ENCODE measurements at places on chromosomes 2 and 18. TPM values are rescaled to one million over a fixed set of nuclear protein-coding genes. Genes with fewer than 3 reads are reported as not detected.

Gene TUBA4B
- not detected for total RNA-seq

Gene TLX2
- total RNA-seq = not detected

Gene CCDC102B
- 10.2 TPM for total RNA-seq

DNA sequence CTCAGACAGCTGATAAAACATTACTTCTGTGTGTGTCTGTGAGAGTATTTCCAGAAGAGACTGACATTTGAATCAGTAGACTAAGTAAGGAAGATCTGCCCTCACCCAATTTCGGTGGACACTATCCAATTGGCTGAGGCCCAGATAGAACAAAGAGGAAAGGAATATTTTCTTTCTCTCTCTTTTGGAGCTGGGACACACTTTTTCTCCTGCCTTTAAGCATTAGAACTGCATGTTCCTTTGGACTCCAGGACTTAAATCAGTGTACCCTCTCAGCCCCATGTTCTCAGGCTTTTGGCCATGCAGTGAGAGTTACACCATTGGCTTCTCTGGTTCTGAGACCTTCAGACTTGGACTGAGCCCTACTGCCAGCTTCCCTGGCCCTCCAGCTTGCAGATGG lies 3.3 kb upstream of the SRBD1 start:
- H3K27ac ChIP-seq = no peak overlapping the region
- H3K27me3 ChIP-seq = no peaks in the 10 kb centered on the region
- H3K4me1 ChIP-seq = peaks cover 8% of the 10 kb centered on the region
- no peak overlapping the region for H3K4me3 ChIP-seq
- no peak for DNase-seq
- H3K36me3 ChIP-seq = no peaks in the 10 kb centered on the region

DNA sequence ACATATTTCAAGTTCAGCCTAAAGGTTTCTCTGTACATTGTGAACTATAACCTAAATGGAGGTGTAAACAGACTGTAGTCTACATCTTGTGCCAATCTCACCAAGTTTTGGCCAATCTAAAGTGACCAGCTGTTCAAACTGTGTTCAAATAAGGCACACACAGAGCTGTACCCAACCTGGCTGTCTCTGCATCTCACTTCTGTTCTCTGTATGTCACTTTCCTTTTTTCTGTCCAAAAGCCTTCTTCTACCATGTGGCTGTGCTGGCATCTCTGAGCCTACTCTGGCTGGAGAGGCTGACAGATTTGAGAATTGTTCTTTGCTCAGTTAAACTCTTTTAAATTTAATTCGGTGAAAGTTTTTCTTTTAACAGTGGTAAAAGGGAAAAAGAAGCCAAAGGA lies 817.9 kb downstream of the SOCS6 start:
- no peak overlapping the region for H3K4me3 ChIP-seq
- H3K27ac ChIP-seq = no peak overlapping the region
- peaks cover 8% of the 10 kb centered on the region for H3K4me1 ChIP-seq
- no peak for DNase-seq
- no peaks in the 10 kb centered on the region for H3K36me3 ChIP-seq

Gene BCS1L
- 27.5 TPM for total RNA-seq

GRCh38 chr18:62196980-62197379 lies 9.9 kb downstream of the RELCH start:
- H3K27ac ChIP-seq = no peak overlapping the region
- H3K36me3 ChIP-seq = no peaks in the 10 kb centered on the region
- no peaks in the 10 kb centered on the region for H3K27me3 ChIP-seq
- no peak overlapping the region for H3K4me3 ChIP-seq

DNA sequence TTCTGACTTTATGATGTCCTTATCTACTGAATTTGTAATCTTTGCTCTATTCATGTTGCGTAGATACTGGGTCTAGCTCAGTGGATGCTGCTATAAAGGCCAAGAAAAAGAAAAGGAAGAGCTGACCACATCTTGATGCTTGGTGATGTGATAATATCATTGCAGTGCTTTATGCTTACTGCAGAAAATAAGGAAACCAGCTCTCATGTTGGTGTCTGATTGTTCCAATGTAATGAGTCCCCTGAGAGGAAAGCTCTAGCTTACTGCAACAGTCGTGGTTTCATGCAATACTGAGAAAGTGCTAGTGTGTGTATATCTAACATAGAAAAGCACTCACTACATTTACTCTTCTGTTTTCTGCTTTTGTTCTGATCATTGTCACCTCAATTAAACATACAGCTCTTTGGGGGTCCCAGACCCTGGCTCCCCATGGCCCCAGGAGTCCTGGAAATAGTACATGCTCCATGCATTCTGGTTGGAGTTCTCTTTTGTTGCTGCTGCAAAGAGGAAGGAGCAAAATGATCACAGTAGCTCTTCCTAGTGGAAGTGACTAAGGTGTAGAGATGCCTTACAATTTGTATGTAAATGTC lies 338.8 kb downstream of the CYRIA start:
- no peaks in the 10 kb centered on the region for H3K36me3 ChIP-seq
- no peaks in the 10 kb centered on the region for H3K27me3 ChIP-seq
- no peak overlapping the region for H3K27ac ChIP-seq
- H3K4me1 ChIP-seq = peaks cover 6% of the 10 kb centered on the region

DNA sequence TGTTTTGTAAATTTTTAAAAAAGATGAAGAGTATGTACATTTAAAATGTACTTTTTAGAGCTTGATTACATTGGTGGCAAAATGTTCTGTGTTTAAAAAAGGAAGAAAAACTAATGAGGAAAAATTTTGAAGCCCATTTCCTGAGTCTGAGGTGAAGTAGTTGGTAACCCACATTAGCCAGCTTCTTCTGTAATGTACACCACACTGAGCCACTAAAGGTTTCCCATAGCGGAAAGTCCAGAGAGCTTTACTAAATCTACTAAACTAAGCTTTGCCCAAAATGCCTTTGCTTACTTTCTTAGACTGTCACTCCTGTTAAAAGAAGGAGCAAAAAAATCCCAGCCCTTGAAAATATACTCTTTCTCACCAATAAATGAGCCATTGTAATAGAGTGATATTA lies 804.8 kb upstream of the ZEB2 start:
- H3K36me3 ChIP-seq = no peaks in the 10 kb centered on the region
- no peaks in the 10 kb centered on the region for H3K4me1 ChIP-seq
- no peak for DNase-seq

Gene GALR1
- total RNA-seq = not detected

- no peak overlapping the region for H3K4me3 ChIP-seq
- H3K36me3 ChIP-seq = no peaks in the 10 kb centered on the region
These were observed 417.9 kb downstream of the HRH4 start for GRCh38 chr18:24878289-24878688.

Gene TCF7L1
- total RNA-seq = 30.8 TPM

- DNase-seq = no peak
- no peak overlapping the region for H3K27ac ChIP-seq
- no peaks in the 10 kb centered on the region for H3K27me3 ChIP-seq
- H3K4me3 ChIP-seq = no peak overlapping the region
These were observed 187.6 kb downstream of the DOK6 start for GRCh38 chr18:69588301-69588700.

Gene DSEL
- total RNA-seq = 16.5 TPM

Gene NOSTRIN
- total RNA-seq = not detected

Gene FAM117B
- 7.2 TPM for total RNA-seq

GRCh38 chr18:34509879-34510586 lies 200.1 kb upstream of the DTNA start:
- no peak overlapping the region for H3K4me3 ChIP-seq
- no peaks in the 10 kb centered on the region for H3K4me1 ChIP-seq
- no peaks in the 10 kb centered on the region for H3K27me3 ChIP-seq
- H3K27ac ChIP-seq = no peak overlapping the region
